ENCODE measurements at places on chromosomes 5 and 9.

- no peak for DNase-seq
These were observed 210.2 kb downstream of the MEF2C start for GRCh38 chr5:88672644-88673252.

- DNase-seq = no peak
These were observed 15.8 kb downstream of the UBE2QL1 start for GRCh38 chr5:6464441-6464840.

DNA sequence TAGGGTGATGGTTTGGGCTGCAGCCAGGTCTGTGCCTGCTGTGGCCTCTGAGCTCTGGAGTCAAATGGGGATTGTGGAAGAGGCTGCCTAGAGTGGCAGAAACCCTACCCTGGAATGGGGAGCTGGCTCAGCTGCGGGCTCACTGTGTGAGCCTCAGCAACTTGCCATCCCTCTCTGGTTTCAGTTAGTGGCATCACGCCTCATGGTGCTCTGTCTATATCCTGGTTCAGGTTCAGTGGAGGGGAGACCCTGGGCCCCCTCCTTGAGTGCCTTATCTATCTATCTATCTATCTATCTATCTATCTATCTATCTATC, 132.6 kb downstream of the PHF2 start:
- no peak for DNase-seq

DNA sequence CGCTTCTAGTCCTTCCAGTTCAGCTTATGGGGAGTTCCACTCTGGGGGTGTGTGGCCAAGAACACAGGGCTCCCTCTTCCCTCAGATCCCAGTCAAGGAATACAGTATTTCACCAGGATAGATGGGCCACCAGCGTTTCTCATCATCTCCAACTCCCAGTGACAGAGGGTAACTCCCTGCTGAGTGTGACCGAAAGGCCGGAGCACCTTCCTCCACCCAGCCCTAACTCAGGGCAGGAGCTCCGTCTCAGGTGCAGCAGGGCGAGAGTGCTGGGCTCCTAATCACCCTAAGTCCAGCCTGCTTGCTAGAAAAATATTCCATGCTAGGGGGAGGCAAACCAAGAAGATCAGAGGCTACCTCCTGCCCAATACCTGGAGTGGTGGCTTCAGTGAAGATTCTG, 102.6 kb downstream of the ADAMTS2 start:
- no peak for DNase-seq

DNA sequence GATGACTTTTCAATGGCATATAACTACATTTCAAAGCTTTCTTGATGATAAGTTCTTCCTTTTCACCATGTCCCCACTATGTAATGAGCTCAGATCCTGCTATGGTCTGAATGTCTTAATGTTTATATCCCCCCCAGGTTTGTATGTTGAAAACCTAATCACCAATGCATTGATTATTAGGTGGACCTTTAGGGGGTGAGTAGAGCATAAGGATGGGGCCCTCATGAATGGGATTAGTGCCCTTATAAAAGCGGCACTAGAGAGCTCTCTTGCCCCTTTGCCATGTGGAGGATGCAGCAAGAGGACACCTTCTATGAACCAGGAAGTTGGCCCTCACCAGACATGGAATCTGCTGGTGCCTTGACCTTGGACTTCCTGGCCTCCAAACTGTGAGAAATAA, 316.8 kb downstream of the ARHGEF28 start:
- DNase-seq = no peak

- DNase-seq = no peak
These were observed 14.5 kb downstream of the DOCK2 start for GRCh38 chr5:169651526-169651925.

GRCh38 chr9:13179257-13179656, 100.2 kb downstream of the MPDZ start:
- DNase-seq = no peak

GRCh38 chr9:23842565-23843129, 16.6 kb upstream of the ELAVL2 start:
- no peak for DNase-seq

- no peak for DNase-seq
These were observed 119.0 kb downstream of the TRIM32 start for GRCh38 chr9:116806075-116806474.

DNA sequence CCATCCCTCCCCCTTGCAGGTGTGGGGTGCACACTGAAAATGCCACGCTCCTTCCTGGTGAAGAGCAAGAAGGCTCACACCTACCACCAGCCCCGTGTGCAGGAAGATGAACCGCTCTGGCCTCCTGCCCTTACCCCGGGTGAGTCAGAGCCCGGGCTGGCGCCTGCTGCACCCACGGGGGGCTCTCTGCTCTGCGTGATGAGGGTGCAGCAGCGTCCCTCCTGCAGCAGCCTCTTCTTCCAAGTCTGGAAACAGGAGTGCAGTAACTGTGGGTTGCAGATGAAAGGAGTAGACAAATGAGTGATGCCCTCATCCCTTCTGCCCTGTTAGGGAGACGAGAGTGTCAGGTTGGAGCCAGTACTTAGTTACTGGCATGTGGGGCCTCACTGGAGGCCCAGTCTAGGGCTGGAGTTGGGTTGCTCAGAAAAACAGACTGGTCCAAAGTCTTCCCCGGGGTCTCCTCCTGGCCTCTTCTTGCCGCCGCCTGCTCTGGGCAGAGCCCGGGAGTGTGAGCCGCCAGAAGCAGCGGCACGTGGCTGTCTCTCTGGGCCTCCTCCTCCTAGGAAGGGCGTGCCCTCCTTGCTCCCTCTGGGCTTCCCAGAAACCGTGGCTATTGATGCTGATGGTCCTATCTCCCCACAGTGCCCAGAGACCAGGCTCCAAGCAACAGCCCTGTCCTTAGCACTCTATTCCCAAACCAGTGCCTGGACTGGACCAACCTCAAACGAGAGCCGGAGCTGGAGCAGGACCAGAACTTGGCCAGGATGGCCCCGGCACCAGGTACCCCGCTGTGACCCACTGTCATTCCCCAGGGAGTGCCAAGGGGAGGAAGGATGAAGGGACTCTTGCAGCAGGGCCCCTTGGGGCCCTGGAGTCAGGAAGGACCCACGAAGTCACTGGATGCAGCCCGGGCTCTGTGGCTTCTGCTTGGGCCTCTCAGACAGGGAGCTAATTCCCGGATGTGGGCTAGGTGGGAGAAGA, 8.4 kb downstream of the GFI1B start:
- DNase-seq = no peak

DNA sequence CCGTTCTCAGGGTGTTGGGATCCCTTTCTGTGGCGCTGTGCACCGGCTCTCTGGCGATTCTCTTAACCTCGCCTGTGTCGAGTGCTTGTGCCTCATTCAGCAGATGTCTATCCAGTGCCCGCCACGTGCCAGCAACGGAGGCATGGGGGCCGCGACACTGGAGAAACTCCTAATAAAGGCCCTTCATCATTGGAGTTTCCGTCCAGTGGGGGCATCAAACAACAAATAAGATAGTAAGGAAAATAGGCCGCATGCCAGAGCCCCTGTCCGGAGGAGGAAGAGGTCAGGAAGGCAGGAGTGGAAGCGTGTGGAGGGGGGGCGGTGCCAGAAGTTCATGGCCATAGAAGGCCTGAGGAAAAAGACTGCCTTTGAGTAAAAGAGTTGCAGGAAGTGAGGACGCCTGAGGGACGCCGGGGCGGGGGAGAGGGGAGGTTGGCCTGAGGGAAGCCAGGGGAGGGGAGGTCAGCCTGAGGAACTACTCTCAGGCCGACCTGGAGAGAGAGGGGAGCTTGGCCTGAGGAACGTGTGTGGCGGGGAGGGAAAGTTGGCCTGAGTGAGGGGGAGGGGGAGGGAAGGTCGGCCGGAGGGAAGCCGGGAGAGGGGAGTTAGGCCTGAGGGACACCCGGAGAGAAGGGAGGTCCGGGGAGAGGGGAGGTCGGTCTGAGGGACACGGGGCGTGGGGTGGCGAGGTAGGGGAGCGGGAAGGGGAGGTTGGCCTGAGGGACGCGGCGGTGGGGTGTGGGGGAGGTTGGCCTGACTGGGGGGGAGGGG, 82.2 kb downstream of the CACNA1B start:
- no peak for DNase-seq

- no peak for DNase-seq
These were observed 2.1 kb downstream of the NRARP start for GRCh38 chr9:137299938-137300337.

- no peak for DNase-seq
These were observed 40.3 kb upstream of the ZNF622 start for GRCh38 chr5:16505904-16506303.

DNA sequence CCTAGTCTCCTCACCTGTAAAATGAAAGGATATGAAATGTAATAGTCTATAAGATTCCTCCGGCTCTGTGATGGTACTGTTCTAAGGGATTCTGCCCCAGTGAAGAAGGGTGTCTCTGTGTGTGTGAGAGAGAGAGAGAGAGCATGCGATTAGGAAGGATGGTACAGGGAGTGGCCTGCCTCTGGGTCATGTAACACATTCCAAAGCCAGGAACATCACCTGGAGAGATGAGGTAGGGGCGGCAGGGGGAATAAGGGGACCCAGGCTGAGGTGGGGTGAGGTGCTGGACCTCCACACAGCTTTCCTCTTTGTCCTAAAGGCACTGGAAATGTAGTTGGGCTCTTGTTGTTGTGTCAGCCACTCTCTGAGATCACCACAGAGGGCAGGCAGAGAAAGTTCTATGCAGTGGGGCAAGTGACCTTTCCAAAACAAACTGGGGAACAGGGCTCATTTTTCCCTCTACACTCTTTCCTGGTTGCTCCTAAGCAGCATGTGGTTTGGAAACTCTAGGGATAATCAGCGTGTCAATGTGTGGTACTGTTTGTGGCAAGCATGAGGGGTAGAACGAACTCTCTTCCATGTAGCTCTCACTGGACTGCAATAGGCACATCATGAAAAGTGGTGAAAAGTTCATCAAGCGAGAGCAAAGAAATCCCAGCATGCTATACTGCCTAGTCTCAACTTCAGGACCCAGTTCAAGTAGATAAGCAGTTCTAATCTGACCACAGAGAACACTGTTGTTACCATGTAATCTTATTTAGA, 65.0 kb downstream of the SEMA6A start:
- no peak for DNase-seq

DNA sequence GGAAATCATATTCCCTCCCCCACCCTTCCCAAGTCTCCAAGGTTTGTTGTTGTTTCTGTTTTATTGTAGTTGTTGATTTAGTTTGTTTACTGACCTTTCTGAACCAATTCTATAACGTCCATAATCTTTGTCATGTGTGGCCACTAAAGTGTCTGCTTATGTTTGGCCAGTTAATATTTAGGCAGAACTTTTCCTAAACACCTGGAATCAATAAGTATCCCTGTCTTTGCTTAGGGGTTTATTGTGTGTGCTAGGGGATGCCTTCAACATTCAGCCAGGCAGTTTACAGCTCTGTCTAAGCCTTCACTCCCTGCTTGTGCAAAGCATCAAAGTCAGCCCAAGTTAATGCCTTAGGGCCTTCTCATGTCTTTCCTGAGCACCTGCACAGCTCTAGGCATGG, 16.9 kb upstream of the LECT2 start:
- DNase-seq = no peak

DNA sequence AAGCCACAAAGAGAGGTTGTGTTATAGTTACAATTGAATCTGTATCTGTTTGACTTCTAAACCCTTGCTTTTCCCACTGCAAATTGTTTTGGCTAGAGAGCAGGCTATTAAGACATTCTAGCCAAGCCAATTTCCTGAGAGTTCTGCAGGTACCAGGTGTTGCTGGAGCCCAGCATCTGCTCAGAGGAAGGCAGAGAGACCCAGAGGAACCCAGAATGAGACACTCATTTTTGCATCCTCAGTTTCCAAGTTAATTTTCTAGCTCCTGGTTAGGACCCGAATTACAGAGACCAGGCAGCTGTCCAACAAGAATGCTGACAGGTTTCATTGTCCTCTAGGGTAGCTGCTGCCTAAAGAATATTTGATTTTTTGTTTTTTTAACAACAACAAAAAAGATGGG, 266.2 kb downstream of the TRIM32 start:
- DNase-seq = no peak

DNA sequence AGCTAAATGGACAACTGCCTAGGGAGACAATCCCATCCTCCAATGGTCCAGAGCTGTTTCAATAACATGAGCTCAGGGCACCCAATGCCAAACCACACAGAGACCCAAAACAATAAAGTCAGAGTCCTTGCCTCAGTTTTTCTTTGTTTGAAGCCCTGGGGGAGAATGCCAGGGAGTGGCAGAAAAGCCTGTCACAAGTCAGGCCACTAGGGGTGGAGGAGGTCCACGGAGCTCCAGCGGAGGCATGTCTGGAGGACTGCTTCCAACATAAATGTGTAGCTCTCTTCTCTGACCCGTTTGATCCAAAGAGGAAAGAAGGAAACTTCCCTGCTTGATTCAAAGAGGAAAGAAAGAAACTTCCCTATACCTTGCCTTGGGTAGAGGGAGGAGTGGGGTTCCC, 175.3 kb downstream of the HSPA4 start:
- no peak for DNase-seq

GRCh38 chr5:56264417-56265025, 31.4 kb upstream of the ANKRD55 start:
- DNase-seq = peak; percentile 20

DNA sequence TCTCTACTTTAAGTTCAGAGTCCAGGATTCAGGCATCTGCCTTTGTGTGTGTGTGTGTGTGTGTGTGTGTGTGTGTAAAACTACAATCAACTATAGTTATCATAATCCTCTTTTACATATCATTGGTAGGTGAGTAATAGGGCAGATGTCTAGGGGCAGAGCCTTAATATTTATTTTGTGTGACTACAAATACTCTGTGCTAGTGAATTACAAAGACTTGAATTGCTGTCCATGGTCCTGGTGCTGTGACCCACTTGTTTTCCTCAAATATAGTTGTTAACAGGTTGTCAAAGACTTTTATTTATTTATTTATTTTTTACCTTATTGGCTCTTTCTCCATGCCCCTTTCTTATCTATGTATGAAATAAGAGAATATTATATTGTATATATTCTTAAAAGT, 196.8 kb downstream of the ANXA1 start:
- DNase-seq = no peak

- DNase-seq = no peak
These were observed 126.0 kb upstream of the TMEM161B start for GRCh38 chr5:88394536-88395175.

- no peak for DNase-seq
These were observed at the start of gene SMIM33 for GRCh38 chr5:139470821-139471300. Gene SMIM33, plus strand, starts transcription at chr5:139471004. Its CDS starts 118 bp downstream, at chr5:139471122.

GRCh38 chr5:168123631-168124528, 167.6 kb upstream of the WWC1 start:
- no peak for DNase-seq

DNA sequence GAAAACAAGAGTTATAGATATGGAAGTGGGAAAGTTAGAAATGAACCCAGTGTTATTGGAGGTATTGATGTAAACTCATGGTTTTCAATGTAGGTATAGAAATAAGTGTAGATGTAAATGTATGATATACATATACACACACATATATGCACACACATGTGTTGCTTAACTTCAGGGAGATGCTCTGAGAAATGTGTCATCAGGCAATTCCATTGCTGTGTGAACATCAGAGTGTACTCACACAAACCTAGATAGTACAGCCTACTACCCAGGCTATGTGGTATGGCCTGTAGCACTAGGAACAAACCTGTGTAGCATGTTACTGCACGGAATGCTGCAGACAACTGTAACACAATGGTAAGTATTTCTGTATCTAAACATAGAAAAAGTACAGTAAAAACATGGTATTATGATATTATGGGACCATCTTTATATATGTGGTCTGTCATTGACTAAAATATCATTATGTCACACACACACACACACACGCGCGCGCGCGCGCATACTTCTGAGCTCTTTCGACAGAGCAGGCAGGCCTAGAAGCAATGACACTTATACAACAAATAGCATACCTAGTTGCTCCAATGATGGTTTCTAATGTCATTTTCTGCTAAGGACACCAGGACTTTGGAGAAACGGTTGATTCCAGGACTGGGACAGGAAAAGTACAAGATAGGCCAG, 86.6 kb downstream of the MACROH2A1 start:
- no peak for DNase-seq
